ENCODE measurements at places on chromosomes 3 and 15. TPM values are rescaled to one million over a fixed set of nuclear protein-coding genes. Genes with fewer than 3 reads are reported as not detected.

DNA sequence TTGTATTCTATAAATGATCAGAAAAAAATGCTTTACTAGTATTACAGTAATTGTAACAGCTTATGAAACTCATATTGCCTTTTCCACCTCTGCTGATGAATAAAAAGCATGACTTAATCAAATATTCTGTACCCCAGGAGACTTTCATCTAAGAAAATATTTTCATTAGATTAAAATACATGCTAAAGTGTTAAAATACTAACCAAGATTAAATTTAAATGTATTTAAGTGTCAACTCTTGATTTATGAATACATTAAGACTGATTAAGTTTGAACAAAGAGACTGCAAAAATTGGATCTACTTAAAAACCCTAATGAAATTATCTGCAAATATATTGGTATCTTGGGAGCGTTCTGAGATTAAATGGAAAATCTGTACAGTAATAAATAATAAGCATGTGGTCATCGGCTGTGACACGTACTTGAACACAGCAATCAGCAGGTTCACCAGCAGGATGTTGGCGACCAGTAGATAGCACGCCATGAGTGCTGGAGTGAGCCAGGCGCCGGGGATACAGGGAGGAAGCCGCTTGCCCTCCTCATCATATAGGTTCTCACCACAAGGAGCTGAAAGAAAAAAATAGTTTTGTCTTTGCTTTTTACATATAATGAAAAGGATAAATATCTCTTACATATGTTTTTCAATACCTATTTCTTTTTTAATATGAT is 36.6 kb upstream of the MTMR10 start:
- H3K36me3 ChIP-seq, result no peaks in the 10 kb centered on the region
- H3K4me3 ChIP-seq, result no peak overlapping the region
- H3K4me1 ChIP-seq, result peaks cover 8% of the 10 kb centered on the region
- no peaks in the 10 kb centered on the region for H3K27me3 ChIP-seq
- no peak overlapping the region for H3K27ac ChIP-seq

DNA sequence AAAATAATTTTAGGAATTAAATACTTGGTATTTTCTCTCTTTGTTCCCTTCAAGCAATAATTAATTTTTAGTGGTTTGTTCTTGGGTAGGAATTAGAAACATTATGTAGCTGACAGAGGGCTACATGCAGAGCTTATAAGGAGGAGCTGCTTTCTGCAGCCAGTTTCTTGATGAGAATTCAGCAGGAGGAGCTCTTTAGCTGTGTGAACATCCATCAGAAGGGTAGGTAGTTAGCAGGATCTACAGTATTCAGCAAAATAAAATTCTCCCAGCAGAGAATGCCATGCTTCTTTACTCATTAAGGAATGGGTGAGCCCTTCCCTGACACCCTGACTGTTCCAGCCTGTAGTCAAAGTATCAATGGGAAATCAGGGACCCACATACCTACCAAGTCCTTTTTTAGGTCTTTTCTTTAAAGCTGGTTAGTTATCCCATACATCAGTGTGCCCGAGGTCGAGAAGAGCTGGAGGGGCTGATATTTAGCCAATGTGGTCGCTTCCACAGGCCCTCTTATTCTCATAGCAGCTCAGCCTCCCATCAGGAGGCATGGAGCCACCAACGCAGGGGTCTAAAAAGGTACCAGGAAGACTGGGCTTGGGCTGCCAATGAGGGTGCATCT is 54.0 kb downstream of the KCNAB1 start:
- H3K27me3 ChIP-seq, result no peaks in the 10 kb centered on the region
- no peaks in the 10 kb centered on the region for H3K36me3 ChIP-seq
- DNase-seq, result peak; percentile 53
- H3K4me3 ChIP-seq, result no peak overlapping the region
- no peak overlapping the region for H3K27ac ChIP-seq

GRCh38 chr3:78015856-78016255 is 976.0 kb downstream of the ROBO2 start:
- H3K27ac ChIP-seq, result peak overlapping the region; percentile 33
- no peaks in the 10 kb centered on the region for H3K27me3 ChIP-seq

DNA sequence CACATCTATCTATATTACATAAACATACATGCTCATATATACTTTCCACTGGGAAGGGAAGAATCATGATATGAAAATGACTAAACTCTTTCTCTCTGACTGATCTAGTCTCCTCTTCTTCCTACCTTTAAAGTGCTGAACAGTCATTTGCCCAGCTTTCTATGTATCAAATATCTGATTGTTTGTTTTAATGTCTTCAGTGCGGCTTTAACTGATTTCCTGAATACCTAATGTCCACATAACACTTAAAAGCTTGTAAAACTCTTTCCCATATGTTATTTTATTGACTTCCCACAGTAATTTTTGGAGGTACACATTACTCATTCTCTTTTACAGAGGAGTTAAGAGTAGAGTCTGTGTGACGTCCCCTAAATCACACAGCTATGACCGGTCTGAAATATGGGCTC is 28.2 kb downstream of the CPOX start:
- H3K4me1 ChIP-seq, result no peaks in the 10 kb centered on the region
- H3K27ac ChIP-seq, result no peak overlapping the region

- no peak overlapping the region for H3K4me3 ChIP-seq
- H3K4me1 ChIP-seq, result peaks cover 6% of the 10 kb centered on the region
- DNase-seq, result no peak
- H3K27ac ChIP-seq, result no peak overlapping the region
- H3K36me3 ChIP-seq, result no peaks in the 10 kb centered on the region
Measured at GRCh38 chr15:93168910-93169309, 79.9 kb upstream of the RGMA start.

GRCh38 chr3:346186-346585 is 149.6 kb downstream of the CHL1 start:
- no peaks in the 10 kb centered on the region for H3K27me3 ChIP-seq
- H3K36me3 ChIP-seq, result no peaks in the 10 kb centered on the region

DNA sequence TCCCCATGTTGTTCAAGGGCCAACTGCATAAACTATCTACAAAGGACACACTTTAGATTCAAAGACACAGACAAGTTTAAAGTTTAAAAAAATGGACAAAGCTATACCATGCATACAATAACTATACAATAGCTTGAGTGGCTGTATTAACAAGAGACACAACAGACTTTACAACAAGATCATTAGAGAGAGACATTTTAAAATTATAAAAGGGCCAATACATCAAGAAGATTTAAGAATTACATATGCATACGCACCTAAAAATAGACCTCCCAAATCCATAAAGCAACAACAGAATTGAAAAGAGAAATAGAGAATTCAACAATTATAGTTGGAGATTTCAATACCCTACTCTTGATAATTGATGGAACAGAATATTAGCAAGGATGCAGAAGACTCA is 79.4 kb downstream of the XXYLT1 start:
- H3K27ac ChIP-seq, result no peak overlapping the region
- peak overlapping the region; percentile 15 for H3K4me3 ChIP-seq
- H3K36me3 ChIP-seq, result peaks cover 9% of the 10 kb centered on the region

GRCh38 chr3:64895106-64895990 is 207.5 kb upstream of the ADAMTS9 start:
- no peaks in the 10 kb centered on the region for H3K36me3 ChIP-seq
- no peak overlapping the region for H3K27ac ChIP-seq
- H3K4me1 ChIP-seq, result peaks cover 21% of the 10 kb centered on the region
- peak; percentile 64 for DNase-seq
- H3K27me3 ChIP-seq, result no peaks in the 10 kb centered on the region
- no peak overlapping the region for H3K4me3 ChIP-seq

DNA sequence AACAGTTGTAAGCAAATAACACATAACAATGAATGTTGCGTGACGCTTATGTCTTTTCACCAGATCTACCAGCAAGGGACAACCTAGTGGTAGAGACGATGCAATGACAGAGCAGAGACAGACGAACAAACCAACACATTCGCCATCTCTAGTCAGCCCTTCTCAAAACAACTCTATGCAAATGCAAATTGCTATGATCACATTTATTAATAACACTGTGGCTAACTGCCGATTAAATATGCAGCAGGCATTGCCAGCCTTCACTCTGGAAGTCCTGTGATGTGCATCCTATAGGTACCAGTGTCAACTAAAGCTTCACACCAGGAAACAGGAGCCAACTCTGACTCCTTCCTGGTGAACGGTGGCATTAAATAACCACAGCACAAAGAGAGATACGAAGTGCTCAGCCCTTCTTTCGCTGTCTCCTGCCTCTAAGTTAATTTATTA is 94.2 kb downstream of the FOXP1 start:
- H3K4me3 ChIP-seq, result no peak overlapping the region
- H3K4me1 ChIP-seq, result peaks cover 4% of the 10 kb centered on the region
- H3K27ac ChIP-seq, result no peak overlapping the region
- no peak for DNase-seq
- no peaks in the 10 kb centered on the region for H3K36me3 ChIP-seq
- H3K27me3 ChIP-seq, result no peaks in the 10 kb centered on the region

GRCh38 chr15:64680097-64680496 is 95.3 kb downstream of the RBPMS2 start:
- H3K27me3 ChIP-seq, result no peaks in the 10 kb centered on the region
- DNase-seq, result no peak
- no peak overlapping the region for H3K4me3 ChIP-seq
- no peak overlapping the region for H3K27ac ChIP-seq
- no peaks in the 10 kb centered on the region for H3K4me1 ChIP-seq
- peaks cover 90% of the 10 kb centered on the region for H3K36me3 ChIP-seq

GRCh38 chr3:41350441-41350840 is 151.1 kb downstream of the CTNNB1 start:
- no peaks in the 10 kb centered on the region for H3K36me3 ChIP-seq
- no peaks in the 10 kb centered on the region for H3K27me3 ChIP-seq

DNA sequence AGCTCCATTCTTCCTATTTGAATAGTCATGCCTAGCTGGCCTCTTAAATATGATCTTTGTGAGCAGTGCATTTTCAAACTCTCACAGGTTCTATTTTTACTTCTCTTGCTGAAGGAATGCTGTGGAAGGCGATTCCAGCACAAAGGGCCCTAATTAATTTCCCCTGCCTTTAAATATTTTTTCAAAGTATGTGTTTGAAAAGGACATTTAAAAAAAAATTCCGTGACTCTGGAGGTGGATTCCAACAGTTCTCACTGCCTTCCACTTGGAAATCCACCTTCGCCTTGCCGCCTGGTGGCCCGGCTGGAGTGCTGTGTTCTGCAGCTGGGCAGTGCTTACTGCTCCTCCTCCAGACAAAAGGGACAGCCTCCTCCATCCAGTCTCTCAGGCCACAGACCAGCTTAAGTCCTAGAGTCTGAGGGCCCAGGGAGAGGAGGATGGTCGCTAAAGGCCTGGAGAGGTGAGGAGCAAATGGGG is 61.5 kb upstream of the CORO2B start:
- peak overlapping the region; percentile 58 for H3K27ac ChIP-seq
- DNase-seq, result peak; percentile 82
- no peaks in the 10 kb centered on the region for H3K36me3 ChIP-seq

DNA sequence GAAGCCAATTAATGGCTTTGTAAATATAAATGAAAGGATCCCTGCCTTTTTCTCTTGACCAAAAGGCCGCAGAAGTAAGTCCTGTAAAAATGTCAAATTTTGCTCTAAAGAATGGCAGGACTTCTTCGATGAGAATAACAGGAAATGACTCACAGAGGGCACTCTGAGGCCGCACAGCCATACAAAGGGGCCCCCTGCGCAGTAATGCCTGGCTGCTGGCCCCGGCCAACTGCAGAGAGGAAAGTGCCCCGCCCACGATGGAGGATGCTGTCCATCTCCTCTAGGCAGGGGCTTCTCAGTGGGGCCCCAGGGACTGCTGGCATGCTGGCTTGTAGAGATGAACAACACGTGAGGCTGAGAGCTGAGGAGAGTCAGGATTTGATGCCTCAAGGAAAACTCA is 18.1 kb upstream of the SCN10A start:
- H3K36me3 ChIP-seq, result no peaks in the 10 kb centered on the region
- H3K27me3 ChIP-seq, result no peaks in the 10 kb centered on the region
- H3K4me3 ChIP-seq, result no peak overlapping the region
- no peaks in the 10 kb centered on the region for H3K4me1 ChIP-seq

DNA sequence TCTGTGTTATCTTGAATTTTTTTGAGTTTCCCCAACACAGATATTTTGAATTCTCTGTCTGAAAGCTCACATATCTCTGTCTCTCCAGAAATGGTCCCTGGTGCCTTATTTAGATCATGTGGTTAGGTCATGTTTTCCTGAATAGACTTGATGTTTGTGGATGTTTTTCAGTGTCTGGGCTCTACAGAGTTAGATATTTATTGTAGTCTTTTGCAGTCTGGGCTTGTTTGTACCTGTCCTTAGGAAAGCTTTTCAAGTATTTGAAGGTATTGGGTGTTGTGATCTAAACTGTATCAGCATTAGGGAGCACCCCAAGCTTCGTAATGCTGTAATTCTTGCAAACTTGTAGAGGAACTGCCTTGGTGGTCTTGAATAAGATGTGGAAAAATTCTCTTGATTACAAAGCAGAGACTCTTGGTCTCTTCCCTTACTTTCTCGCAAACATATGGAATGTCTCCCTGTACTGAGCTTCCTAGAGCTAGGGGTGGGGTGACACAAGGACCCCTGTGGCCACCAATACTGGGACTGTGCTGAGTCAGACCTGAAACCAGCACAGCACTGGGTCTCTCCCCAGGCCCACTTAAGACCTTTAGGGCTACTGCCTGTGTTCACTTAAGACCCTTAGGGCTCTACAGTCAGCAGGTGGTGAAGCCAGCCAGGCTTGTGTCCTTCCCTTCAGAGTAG is 26.5 kb downstream of the TM4SF18 start:
- H3K27me3 ChIP-seq, result no peaks in the 10 kb centered on the region
- no peaks in the 10 kb centered on the region for H3K4me1 ChIP-seq
- H3K36me3 ChIP-seq, result no peaks in the 10 kb centered on the region
- H3K27ac ChIP-seq, result no peak overlapping the region
- no peak overlapping the region for H3K4me3 ChIP-seq

- H3K27me3 ChIP-seq, result no peaks in the 10 kb centered on the region
- H3K36me3 ChIP-seq, result peaks cover 23% of the 10 kb centered on the region
- no peak overlapping the region for H3K4me3 ChIP-seq
- no peak overlapping the region for H3K27ac ChIP-seq
- DNase-seq, result no peak
- H3K4me1 ChIP-seq, result no peaks in the 10 kb centered on the region
Measured at GRCh38 chr3:72791161-72791560, 57.1 kb downstream of the SHQ1 start.

DNA sequence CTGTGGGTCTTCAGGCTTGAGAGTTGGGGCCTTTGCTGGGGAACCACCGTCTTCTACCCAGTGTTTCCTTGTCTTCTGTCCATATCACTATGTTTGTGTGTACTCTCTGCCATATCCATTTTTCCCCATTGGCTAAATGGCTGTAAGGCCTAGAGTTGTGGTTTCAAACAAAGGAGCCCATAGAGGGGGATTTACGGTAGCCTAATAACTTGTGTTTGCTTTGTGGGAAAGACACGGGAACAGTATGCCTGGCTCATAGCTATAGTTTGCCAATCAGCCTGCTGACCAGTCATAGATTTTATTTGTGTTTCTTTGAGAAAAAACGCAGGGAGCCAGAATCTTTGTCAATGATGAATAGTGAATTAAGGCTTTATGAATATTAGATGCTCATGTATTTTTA is 554.8 kb downstream of the NAALADL2 start:
- no peaks in the 10 kb centered on the region for H3K4me1 ChIP-seq
- H3K27me3 ChIP-seq, result no peaks in the 10 kb centered on the region
- H3K36me3 ChIP-seq, result no peaks in the 10 kb centered on the region
- DNase-seq, result no peak
- no peak overlapping the region for H3K4me3 ChIP-seq

FBXO40 gene
- total RNA-seq, result not detected

GOLGA8Q gene
- total RNA-seq, result not detected

GPR149 gene
- not detected for total RNA-seq

GASK1A gene
- total RNA-seq, result 4.3 TPM

WDR72 gene
- 13.0 TPM for total RNA-seq

USP4 gene
- 39.7 TPM for total RNA-seq

LRRC3B gene
- 0.34 TPM for total RNA-seq

ZNF774 gene
- 3.6 TPM for total RNA-seq

A4GNT gene
- not detected for total RNA-seq

SLC12A8 gene
- 17.3 TPM for total RNA-seq

Data from endodermal cell (in vitro differentiated cells).